ENCODE measurements at places on chromosomes 4 and X.

DNA sequence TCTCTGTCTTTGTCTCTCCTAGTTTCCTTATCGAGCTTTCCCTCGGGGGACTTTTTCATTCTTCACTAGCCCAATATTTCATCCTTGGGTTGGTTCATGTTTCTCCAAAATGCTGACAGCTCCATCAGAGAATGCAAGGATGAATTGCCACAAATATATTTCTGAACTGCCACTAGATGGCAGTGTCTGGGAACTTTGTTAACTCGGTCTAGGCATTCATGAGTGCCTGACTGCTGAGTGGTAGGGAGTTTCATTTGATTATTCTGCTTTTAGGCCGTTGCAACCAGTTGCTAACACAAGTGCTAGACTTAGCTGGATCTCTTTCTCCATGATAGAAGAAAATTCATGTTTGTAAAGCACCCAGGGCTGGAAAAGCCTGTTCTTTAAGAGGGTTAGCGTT is 73.5 kb upstream of the RAP2C start:
- DNase-seq = no peak

DNA sequence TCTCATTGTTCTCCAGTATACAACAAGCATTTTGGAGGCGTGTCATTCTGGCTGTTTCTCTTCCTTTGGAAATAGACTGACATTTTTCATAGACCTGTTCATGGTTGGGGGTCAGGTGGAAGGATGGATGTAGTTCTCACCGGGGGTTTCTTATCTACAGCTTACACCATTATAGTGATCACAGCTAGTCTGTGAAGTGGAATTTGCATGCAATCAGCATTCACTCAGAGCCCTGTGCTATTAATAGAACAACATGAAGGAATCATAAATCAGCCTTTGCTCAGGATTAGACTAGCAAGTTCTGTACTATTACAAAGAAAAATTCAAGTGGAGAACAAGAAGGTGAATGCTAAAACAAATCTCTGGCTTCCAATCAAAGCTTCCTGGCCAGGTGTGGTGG is 132.6 kb upstream of the PUDP start:
- no peak for DNase-seq

DNA sequence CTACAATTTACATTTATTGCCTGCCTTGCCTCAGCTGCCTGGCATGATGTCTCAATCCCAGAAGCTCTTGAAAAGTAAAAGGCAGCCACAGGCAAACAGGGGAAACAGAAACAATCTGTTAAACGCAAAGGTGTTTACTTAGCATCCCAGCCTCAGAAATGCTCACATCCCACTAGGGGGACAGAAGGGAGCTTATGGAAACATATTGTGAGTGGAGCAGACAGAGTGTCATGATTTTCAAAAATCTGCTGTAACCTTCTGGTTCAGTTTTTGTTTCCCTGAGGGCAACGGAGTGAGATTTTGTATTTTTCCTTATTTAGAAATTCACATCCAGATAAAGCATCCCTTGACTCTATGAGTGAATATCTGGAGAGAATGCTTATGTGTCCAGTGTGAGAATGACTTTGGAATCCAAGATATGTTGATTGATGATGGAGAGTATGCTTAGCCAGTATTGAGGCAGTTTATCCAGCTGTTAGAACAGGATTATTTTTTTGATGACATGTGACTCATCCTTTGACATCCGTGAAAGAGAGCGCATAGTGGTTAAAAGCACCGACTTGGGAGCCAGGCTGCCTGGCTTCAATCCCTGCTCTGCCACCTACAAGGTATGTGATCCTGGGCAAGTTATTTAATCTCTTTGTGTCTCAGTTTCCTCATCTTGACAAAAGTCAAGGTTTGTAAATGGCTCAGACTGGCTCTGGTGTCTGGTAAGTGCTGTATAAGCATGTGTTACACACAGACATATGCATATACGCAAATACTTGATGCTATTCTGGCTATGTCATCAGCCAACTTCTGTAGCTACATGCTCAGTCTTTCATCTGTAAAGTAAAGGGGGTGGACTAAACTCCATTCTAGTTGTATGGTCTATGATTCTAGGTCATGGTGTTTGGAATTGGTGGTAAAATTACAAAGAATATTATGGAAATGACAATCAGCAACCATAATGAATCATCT is 381.2 kb downstream of the RAPGEF2 start:
- DNase-seq = no peak

GRCh38 chrX:17206584-17206983 is 168.4 kb upstream of the NHS start:
- no peak for DNase-seq

DNA sequence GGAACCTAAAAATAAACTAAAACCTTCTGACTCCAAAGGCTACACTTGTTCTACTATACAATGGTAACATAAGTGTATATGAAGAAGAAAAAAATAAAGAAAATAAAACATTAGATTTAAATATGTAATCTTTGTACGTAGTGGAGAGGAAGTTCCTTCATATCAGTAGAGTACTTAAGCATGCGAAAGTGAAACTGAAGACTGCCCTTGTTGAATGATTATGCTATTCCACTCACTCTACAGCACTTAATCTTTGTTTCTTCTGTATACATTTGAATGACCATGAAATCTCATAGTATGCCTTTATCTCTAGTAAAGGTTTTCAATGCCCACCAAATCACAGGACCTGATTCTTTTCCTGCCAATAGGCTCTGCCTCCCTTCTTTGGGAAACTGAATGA is 78.9 kb downstream of the NDST3 start:
- DNase-seq = no peak

- DNase-seq = no peak
These were observed 248.0 kb downstream of the SPATA18 start for GRCh38 chr4:52299120-52299519.

- no peak for DNase-seq
These were observed 11.3 kb upstream of the MTHFD2L start for GRCh38 chr4:74146581-74147129.

DNA sequence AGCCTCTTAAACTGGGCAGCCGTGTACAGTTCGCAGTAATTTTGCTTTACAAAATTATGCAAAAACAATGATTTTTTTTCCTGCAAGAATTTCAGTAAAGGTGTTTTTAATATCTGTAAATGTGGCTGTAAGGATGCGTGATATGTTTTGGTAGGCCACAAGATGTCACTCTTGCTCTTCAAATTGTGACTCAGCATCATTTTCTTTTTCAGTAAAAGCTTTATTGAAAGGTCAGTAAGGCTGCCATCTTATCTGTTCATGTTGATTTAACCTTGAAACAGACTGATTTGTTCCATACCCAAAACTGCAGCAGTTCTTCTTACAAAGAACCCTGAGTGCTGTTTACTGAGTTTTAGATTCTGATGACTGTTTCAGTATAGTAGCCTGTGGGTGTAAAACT is 39.9 kb downstream of the TXLNG start:
- no peak for DNase-seq
